Urothelium cell line (cell line): ENCODE measurements at places on chromosomes 16 and 17.
A peak's percentile ranks its signal among the peaks of the same experiment; 100 is the strongest.

DNA sequence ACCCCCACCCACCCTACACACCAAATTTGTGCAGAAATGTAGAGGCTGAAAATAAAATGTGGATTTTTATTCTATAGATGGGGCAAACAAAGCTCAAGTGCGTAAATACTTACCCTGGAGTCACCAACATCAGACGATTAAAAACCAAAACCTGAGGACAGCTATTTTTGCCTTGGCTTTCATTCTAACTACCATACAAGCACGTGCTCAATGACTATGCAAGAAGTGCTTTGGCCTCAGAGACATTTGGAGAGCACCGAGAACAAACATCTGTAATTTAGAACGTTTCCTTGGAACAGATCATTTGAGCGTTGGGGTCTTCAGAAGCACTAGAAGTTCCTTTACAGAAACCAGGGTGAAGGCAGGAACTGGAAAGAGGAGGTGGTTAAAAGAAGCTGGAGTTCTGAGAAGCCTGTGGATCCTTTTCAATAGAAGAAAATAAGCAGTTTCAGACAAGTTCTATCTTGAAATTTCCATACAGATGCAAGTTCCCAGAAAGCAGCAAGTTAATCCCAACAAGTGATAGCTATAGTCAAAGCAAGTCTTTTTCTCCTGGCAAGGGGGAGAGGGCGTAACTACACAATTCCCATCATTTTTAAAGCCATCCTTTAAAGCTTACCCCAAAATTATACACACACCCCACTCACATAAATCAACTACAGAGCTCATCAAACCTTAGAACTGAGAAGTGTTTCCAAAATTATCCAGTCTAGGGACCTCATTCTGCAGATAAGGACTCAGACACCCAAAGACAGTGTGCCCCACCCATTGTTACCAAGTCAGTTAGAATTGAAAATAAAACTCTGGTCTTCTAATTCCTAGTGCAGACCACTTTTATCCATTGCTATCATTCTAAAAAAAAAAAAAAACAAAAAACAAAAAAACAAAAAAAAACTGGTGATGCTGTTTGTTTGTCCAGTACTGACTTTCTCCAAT, 29.6 kb upstream of the CDRT4 start:
- DNase-seq, result no peak

DNA sequence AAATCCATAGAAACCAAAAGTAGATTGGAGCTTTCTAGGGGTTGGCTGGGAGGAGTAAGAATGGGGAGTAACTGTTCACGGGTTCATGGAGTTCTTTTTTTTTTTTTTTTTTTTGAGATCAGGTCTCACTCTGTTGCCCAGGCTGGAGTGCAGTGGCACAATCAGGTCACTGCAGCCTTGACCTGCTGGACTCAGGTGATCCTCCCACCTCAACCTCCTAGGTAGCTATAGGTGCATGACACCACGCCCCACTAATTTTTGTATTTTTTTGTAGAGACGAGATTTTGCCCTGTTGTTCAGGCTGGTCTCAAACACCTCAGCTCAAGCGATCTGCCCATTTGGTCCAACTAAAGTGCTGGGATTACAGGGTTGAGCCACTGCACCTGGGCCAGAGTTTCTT, 1.5 kb downstream of the NMRAL1 start:
- no peak for DNase-seq

DNA sequence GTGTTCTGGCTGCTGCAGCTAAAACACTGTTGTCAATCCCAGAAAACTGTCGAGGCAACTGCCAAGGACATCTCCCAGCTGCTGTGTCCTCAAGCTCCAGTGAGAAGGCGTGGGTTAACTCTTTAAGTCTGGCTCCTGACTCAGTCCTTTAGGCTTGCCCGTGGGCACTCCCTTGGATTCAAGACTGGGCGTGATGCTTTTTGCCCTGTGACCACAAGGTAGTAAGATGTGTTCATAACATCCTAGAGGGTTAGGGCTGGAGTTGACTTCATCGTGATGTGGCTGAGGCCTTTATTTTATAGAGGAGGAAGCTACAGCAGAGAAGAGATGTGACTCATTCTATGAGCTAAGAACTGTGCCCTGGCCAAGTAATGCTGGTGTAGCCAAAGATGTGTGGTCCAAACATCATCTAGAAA, 50.9 kb upstream of the TEKT3 start:
- peak; percentile 66 for DNase-seq

DNA sequence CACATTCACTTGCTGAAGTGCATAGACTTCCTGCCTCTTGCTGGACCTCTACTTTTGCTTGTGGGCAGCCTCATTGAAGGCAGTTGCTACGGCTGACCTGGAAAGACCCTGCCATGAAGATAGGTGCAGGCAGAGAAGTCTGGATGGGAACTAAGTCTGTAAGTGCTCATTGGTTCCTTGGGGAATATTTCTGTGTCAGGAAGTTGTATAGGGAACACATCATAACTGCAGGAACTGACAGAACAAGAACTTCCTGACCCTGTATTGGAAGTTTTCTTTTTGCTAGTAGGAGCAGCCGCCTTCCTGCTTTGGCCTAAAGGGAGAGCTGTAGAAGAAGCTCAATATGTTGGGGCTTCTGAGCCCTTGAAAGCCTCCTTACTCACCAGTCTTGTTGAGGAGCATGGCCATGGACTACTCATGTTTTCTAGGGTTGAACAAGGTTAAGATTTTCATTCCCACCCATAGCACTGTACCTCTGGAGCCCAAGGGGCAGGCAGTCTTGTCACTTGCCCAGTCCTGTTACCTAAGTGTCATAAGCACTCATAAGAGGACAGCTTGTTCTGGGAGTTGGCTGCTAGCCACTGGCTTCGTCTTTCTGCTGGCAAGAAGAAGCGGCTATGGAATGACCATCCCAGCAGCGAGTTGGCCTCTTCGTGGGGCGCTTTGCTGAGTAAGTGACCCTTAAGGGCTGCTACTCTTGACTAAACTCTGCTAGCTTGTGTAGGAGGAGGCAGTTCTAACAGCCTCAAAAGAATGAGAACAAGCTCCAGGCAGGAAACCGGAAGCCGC, 7.2 kb downstream of the UBFD1 start:
- no peak for DNase-seq

DNA sequence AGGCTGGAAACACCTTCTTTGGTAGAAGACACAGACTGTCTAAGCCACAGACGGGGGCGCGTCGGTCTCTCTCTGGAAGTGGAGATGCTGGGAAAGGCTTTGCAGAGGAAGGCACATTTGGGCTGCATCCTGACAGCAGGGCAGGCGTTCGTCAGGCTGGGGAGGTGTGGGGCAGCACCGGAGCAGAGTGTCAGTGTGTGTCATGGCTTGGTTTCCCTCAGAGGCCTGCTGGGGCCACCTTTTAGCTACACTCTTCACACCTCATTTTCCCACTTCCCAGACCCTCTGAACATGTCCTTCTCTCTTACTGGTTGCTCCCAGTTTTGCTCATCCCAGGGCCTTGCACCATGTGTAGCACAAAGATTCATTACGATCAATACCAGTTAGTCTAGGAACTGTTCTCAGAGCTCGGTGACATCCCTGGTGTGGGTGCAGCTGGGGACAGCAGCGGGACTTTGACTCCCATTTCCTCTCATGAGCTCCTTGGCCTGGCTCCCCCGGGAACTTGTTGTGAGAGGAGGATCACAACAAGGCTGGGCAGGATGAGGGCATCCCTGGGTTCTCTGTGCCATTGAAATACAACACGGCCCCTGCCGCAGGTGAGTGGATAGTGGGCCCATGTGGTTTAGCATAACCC, 33.1 kb downstream of the SMARCE1 start:
- no peak for DNase-seq

- DNase-seq, result no peak
Measured at GRCh38 chr17:40818343-40818732, 4.1 kb downstream of the KRT10 start.

- peak; percentile 8 for DNase-seq
Measured at GRCh38 chr16:15650698-15651171, 690 bp downstream of the NDE1 start.

GRCh38 chr17:83024218-83024971, 55.0 kb upstream of the METRNL start:
- no peak for DNase-seq

- no peak for DNase-seq
Measured at GRCh38 chr16:4051591-4051990, 64.7 kb downstream of the ADCY9 start.

DNA sequence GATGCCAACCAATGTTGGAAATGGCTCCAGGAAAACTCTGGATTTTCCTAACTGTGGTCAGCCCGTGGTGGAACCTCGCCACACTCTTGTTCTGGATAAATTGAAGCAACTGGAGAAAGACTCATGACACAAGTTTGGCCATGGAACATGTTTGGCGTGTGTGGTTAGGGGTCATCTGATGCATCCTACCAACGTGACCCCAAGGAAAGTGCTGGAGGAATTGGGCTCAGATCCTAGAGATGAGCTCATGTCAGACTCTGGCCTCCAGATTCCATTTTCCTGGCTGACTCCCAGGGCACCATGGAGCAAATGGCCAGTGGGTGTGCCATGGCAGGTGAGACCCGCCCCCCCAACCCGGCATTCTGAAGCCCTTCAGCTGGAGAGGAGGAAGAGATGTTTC, 58.5 kb downstream of the CACNG5 start:
- no peak for DNase-seq

DNA sequence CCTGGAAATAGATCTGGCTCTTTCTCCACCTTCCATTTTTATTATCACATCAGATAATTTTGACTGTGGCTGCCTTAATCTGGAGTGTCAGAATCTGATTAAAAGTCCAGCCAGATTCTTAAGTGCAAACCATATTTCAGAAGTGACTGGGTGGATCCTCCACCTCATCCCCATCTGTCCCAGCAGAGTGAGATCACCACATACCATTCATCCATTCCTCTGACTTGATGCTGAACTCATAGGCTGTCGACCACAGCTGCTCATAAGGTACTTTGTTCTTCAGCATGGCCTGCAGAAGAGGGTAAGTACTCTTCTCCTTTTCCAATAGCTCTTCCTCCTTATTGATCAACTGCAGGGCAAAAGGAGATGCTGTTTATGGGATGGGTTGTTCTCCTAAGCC, 53.5 kb downstream of the DNAH3 start:
- peak; percentile 13 for DNase-seq

DNA sequence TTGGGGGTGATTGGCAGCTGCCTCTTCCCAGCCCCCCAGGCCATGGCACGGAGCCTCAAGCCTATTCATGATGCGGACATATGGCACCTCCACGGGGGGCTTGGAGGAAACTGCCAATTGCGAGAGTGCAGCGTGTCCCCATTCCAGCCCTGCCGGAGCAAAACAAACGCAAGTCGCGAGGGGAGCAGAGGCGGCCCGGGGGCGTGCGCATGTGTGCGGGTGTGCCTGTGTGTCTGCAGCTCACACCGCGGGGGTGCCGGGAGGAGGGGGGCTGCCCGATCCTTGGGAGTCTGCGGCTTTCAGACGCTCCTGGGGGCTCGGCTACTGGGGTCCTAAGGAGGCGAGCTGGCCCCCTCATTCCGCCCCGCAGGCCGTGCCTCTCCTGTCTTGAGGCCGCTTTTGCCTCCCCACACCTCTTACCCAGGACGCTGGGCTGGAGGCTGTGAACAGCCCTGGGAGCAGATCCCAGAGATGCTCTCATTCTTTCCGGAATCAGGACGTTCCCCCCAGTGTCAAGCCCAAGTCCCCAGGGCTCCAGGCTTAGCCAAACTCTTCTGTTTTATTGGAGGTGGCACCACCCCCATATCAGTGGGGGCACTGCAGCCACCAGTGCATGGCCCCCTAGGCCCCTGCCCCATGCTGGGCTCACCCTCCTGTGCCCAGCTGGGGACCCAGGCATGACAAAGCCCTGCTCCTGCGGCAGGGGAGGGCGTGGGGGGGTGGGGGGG, 29.1 kb downstream of the ENDOV start:
- DNase-seq, result no peak

GRCh38 chr17:18851201-18851600, 6.7 kb upstream of the PRPSAP2 start:
- no peak for DNase-seq

DNA sequence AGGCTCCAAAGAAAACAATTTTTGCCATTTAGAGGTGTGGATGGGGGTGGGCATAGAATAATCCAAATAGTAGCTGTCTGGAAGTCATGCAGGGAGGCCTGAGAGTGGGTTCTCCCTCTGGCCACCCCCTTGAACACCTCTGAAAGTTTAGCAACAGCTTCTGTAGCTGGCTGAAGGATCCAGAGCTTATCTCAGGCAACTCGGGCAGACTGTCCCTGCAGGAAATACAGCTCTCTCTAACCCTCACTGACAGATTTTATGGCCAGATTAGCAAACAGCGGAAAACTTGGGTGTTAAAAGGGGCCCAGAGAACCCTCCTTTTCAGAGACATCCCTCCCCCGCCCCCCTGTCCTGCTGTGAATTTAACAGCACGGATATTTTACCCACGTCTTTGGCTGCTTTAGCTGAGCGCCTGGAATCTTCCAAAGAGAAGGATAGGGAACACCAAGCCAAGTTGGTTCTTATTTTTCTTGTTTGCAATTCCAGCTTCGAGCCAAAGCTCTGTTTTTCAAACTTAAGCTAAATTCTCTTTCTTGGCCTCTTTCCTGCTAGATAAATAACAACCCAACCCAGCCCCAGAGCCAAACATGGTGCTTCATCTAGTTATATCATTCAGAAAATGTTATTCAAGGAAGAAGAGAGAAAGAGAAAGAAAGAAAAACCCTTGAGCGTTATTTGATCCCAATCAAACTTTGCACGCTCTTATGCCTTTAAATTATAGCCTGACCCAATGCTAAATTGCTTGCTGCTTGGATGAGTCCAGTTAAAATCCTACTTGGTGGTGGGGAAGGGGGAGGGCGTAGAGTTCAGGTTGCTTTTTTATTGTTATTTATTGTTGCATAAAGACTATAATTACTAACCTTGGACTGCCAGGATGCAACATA, 2.3 kb upstream of the HOXB2 start:
- no peak for DNase-seq

DNA sequence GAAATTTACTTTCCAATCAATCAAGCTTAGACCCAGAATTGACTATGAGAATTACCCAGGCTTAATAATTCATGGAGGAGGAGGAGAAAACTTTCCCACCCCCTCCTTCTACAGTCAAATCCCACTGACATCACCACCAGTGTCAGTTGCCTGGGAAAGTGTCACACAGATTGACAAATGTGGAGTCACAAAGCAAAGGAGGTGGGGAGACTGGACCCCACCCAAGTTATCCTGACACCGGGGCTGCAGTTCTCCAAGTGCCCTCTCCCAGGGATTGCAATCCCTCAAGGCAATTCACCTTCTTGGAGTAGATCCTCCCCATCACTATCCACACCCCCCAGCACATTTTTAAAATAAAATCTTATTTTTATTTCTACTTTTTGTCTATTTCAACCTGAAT, 100.2 kb upstream of the CDH11 start:
- no peak for DNase-seq

DNA sequence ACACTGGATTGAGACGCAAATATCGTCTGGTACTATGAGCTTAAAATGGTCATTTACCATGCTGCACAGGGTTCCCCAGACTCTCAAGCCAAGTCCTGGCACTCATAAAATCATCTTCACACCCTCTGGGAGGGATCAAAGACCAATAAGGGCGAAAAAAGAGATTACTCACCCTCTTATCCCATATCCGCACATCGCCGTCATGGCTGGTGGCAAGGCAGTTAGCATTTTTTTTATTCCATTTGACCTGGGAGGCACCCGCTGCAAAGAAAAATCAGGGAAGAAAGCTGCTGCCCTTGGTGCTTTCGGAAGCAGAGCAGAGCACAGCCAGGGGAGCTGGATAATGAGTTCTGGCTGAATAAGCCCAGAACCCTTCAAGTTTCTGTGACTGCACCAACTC, 42.4 kb downstream of the WDR59 start:
- DNase-seq, result no peak
